ENCODE measurements at places on chromosomes 1 and 21.

DNA sequence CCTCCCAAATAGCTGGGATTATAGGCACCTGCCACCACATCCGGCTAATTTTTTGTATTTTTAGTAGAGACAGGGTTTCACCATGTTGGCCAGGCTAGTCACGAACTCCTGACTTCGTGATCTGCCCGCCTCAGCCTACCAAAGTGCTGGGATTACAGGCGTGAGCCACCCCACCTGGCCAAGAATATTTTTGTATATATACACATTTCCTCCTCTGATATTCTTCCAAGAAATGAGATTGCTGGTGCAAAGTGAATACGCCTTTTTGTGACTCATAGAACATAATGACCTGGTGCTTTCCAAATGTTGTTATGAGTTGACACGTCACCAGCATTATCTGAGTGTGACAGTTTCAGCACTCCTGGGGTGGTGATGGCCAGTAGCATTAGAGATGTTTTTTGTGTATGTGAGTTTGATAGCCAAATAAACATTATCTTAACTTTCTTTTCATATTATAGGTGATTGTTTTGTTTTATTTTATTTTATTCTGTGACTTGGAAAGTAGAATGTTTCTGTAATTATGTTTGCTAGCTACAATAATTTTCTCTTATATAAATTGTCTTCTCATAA, 54.9 kb downstream of the KCNK1 start:
- DNase-seq = peak; percentile 68

DNA sequence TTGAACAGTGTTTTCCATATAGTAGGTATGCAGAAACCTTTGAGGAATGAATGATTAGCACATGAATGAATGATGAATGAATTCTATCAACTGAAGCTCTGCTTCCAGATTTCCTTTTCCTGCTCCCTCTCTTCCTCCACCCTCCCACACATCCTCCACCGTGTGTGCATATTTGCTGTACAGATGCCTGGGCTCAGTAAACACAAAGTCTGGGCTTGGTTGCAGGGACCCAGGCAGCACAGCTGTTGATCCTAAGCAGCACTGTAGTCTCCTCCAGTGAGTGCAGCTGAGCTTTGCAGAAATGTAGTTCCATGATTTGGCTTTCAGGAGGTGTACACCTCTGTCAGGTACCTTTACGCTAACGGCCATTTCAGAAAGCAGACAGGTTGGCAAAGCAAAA, 611.7 kb downstream of the NUF2 start:
- no peak for DNase-seq

DNA sequence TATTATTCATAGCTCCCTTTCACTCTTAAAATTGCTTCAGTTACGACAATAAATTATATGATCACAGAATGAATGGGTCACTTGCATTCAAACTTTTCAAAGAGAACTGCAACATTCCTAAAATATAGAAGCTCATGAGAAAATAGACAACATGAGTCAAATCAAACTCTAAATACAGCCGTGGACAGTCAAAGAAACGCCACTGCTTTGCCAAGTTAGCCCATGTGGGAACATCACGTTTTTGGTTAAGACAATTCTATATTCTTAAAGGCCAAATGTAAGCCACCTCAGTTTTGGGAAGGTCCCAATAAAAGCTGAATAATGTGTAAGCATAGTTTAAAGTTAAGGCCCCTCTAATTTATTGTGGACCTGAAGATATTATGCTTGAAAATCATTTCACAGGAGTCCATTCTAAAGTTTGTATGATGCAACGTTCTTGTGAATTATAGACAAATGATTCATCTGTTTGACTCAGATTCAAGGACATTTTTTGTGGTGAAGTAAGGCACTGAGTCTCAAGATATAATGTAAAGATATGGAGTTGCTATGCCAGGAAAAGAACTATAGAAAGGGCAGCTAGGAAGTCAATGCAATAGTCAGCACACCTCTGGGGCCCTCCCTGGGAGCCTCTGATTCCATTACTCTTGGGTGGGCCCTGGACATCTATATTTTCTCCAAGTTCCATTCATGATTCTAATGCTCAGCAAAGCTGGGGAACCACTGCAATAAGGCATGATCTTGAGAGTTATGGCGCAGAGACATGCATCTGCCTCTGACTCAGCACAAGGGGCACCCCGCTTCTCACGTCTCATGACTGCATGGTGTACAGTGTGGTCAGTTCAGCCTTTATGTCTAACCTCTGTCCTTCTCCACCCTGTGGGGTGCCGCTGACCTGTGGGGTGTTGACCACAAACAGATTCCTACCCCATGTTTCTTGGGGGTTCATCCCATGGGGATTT, 33.9 kb downstream of the ETS2 start:
- DNase-seq = no peak

DNA sequence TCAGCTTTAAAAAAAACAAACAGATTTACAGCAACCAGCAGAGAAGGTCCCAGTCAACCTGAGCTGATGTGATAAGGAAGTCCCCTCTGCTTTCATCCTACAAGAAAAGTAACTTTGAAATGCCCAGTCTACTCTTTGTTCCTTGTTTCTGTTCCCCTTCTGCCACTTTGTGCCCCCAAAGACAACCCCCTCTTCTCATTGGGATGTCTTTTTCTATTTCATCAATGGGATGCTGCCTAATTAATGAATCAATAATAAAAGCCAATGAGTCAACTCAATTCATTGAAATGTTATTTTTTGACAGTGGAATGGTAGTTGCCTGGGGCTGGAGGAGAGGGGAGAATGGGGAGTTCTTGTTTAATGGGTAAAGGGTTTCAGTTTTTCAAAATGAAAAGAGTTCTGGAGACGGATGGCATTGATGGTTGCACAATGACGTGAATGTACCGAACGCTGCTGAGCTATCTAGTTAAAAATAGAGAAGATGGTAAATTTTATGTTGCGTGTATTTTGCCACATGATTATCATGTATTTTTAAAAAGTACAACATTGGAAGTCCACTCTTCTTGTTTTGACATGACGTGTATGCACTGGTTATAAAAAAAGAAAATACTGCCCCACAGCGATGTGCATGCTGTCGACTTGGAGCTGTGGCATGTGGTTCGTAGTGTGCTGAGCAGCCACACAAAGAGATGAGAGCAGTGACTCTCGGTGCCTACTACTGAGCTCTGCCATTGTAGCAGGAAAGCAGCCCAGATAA, 22.4 kb upstream of the PADI2 start:
- peak; percentile 85 for DNase-seq

- no peak for DNase-seq
Measured at GRCh38 chr1:112285316-112285715, 110.7 kb upstream of the CTTNBP2NL start.

- DNase-seq = no peak
Measured at GRCh38 chr1:4485398-4485797, 169.0 kb upstream of the AJAP1 start.

- no peak for DNase-seq
Measured at GRCh38 chr1:32066489-32066873, 6.3 kb upstream of the TMEM39B start.

DNA sequence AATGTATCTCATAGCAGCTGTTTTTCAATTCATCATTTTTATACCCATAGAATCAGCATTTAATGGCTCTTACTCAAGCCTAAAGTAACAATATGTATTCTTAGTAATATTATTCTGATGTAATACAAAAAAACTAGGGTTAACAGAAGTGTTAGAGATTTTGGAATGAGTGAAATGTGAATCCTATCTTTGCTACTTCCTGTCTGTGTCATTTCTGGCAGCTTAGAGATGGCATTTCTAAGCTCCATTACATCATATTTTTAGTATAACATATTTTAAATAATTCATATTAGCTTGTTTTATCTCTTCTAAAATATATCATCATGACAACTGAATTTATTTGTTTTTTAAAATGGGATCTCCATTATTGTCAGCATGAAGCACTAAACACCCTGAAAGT, 90.2 kb downstream of the LRRC7 start:
- no peak for DNase-seq

DNA sequence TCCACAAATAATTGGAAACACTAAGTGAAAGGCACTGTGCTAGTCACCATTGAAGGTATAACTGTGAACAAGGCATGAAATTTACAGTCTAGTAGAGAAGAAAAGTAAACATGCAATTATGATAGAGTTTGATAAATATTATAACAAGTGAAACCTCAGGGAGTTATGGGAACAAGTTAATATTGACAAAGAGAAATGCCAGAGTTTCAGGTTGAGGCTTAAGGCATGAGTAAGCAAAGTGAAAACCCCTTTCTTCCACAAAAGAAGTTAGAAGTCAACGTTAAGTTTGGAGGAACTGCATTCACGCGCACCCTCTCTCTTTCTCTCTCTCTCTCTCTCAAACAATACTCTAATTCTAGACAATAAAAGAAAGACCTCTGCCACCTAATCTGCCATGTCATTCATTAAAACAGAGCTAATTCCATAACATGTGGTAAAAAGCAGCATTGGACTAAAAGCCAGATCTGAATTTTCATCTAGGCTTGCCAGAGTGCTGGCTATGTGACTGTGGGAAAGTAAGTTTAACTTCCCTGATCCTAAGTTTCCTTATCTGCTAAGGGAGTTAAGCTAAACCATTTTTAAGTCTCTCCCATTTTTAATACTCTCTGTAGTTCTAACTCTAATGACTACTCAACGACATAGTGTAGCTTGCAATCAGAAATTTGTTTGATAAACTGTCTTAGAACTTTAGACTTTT, 22.0 kb downstream of the SLC44A5 start:
- DNase-seq = no peak

- DNase-seq = no peak
Measured at GRCh38 chr1:46437723-46438122, 43.6 kb downstream of the FAAH start.

- DNase-seq = no peak
Measured at GRCh38 chr1:8378981-8379470, 61.1 kb downstream of the SLC45A1 start.

DNA sequence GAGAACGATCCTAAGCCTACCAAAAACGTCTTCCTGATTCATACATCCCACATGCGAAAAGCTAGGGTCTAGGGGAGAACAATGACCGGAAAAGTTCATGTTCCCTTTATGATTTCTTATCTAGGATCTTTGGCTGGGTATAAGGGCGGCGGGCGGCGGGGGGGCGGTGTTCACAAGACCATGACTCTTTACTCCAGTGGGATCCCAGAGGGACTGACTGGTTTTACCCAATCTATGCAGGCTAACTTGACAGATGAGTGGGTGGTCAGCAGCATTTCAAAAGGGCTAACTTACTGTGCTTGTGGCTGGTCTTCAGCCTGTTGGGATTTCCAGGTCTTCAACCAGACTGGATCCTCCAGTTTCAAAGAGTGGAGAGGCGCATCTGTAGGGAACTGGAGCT, 40.3 kb downstream of the CNIH3 start:
- DNase-seq = no peak

- DNase-seq = no peak
Measured at GRCh38 chr21:34996304-34997101, 52.6 kb downstream of the RUNX1 start.

- DNase-seq = peak; percentile 9
Measured at GRCh38 chr1:76901158-76901767, 34.0 kb downstream of the ST6GALNAC5 start.

DNA sequence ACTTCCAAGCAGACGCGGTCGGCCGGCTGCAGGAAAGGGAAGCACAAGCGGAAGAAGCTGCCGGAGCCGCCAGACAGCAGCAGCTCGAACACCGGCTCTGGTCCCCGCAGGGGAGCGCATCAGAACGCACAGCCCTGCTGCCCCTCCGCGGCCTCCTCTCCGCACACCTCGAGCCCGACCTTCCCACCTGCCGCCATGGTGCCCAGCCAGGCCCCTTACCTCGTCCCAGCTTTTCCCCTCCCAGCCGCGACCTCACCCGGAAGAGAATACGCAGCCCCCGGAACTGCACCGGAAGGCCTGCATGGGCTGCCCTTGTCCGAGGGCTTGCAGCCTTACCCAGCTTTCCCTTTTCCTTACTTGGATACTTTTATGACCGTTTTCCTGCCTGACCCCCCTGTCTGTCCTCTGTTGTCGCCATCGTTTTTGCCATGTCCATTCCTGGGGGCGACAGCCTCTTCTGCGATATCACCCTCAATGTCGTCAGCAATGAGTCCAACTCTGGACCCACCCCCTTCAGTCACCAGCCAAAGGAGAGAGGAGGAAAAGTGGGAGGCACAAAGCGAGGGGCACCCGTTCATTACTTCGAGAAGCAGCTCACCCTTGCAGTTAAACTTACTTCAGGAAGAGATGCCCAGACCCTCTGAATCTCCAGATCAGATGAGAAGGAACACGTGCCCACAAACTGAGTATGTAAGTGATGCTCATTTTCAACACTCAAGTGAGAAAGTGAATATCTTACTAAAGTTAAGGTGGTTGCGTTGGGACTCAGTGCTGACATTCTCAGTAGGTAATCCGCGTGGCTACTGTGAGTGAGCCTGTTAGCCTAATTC, 25.5 kb downstream of the UTS2 start:
- DNase-seq = no peak

GRCh38 chr1:151993084-151993733, 450 bp downstream of the S100A10 start:
- DNase-seq = no peak

DNA sequence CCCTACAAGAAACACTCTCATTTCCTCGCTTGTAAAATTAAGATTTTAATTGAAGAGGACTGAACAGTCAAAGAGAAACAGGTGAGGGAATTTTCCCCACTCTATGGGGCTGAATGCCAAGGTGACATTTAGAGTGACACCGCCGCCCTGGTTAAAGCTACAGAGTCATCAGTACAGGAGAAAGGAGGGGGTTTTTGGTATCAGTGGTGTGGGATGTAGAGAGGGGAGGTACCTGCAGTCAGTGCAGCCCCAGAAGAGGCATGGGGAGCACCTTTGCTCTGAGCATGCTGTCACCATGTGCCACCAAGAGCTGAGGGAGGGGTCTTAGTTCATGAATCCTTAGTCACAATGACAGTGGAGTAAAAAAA, 2.8 kb downstream of the DIRAS3 start:
- DNase-seq = no peak

GRCh38 chr1:210711825-210712612, 383.3 kb downstream of the HHAT start:
- no peak for DNase-seq

- DNase-seq = no peak
Measured at GRCh38 chr1:184257873-184258272, 129.0 kb upstream of the C1orf21 start.

- no peak for DNase-seq
Measured at GRCh38 chr1:81366173-81366572, 434.6 kb upstream of the ADGRL2 start.

- no peak for DNase-seq
Measured at GRCh38 chr1:212692774-212693644, 6.6 kb downstream of the BATF3 start.

DNA sequence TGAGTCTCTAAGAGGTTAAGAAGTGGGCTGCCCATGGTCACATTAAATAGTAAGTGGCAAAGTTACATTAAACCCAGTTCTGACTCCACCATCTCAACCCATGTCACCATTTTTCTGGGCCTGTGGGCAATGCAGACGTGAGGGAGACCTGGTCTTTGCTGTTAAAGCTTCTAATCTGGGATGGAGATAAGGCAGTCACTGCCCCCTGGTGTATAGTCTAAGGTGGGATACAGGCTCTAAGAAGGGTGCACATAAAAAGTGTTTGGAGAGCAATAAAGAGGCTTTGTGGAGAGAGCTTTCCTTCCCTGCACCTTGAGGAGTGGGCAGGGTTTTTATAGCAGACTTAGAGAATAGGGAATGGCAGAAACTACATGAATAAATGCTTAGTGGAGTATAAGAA, 141.3 kb downstream of the ROR1 start:
- DNase-seq = no peak

GRCh38 chr1:107991371-107992066, 26.5 kb upstream of the VAV3 start:
- no peak for DNase-seq

All from GM12878 (cell line).